Memory B cell (primary cell): ENCODE measurements at places on chromosomes 3 and 15.

DNA sequence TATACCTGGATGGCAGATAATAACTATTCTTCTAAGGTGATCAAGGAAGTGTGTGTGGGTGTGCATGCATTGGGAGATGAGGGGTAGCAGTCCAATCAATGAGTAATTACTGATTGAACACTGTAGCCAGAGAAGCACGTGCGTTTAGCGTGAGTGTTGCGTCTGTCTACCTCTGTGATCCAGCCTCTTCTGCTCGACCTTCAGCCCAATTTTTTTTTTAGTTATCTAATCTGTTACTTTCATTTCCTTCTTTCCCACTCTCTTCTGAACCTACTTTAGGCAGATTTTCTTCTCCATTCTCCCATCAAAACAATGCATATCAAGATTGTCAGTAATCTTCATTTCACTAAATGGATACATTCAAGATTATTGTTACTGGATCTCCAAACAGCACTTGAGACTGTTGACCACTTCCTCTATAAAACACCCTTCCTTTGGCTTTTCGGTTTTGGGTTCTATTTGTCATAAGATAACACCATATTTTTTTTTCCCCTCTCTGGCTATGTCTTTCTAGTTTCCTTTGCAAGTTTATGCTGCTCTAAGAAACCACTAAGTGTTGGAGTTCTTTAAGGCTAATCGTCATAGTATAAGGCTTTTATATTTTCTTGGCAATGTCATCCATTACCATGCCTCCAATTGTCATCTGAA is 41.0 kb downstream of the MCTP2 start:
- H3K36me3 ChIP-seq: peaks cover 3% of the 10 kb centered on the region
- no peak overlapping the region for H3K4me3 ChIP-seq
- H3K27me3 ChIP-seq: no peaks in the 10 kb centered on the region
- no peak for DNase-seq

- peaks cover 45% of the 10 kb centered on the region for H3K4me1 ChIP-seq
- peak overlapping the region; percentile 30 for H3K4me3 ChIP-seq
- H3K27ac ChIP-seq: peak overlapping the region; percentile 45
- no peaks in the 10 kb centered on the region for H3K27me3 ChIP-seq
Observed at GRCh38 chr3:33062866-33063265, 34.1 kb downstream of the GLB1 start.

DNA sequence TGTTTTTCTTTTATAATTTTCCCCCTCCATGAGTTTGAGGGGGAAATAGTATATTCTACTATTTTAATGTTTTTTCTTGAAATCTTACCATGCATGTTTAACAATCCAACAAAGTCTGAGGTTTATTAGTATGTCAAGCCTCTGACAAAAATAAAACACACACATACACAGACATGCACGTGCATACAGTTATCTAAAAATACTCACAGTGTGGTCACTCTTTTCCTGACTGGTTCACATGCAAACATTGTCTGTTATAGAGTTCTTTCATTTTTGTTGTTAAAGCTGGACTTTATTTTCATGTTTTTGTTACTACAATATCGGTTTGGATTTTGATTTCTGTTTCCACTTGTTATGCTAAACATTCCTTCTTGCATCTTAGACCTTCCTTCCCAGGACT is 236.6 kb downstream of the MFSD1 start:
- H3K4me1 ChIP-seq: no peaks in the 10 kb centered on the region
- H3K27me3 ChIP-seq: no peaks in the 10 kb centered on the region
- H3K27ac ChIP-seq: no peak overlapping the region
- no peaks in the 10 kb centered on the region for H3K36me3 ChIP-seq

GRCh38 chr3:30449290-30449632 is 157.1 kb upstream of the TGFBR2 start:
- H3K27me3 ChIP-seq: no peaks in the 10 kb centered on the region
- H3K4me1 ChIP-seq: peaks cover 2% of the 10 kb centered on the region
- H3K36me3 ChIP-seq: peaks cover 2% of the 10 kb centered on the region
- H3K27ac ChIP-seq: no peak overlapping the region
- H3K4me3 ChIP-seq: no peak overlapping the region

DNA sequence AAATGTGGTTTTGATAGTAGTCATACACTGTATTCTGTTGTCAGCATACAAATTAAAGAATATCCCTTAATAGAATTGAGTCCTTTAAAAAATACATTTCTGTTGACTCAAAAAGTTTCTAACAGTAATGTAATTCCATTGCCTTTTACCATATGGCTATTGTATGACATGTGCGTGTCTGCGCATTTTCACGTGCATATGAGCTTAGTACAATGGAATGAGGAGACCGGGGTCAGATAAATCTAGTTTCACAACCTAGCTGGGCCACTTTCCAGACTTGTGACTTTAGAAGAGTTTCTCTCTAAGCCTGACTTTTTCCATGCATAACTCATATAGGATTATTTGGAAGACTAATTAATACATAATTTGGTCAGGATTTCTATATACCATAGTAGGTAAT is 38.7 kb downstream of the ZBTB38 start:
- no peak for DNase-seq
- no peak overlapping the region for H3K4me3 ChIP-seq
- H3K36me3 ChIP-seq: peaks cover 24% of the 10 kb centered on the region
- peaks cover 40% of the 10 kb centered on the region for H3K4me1 ChIP-seq

DNA sequence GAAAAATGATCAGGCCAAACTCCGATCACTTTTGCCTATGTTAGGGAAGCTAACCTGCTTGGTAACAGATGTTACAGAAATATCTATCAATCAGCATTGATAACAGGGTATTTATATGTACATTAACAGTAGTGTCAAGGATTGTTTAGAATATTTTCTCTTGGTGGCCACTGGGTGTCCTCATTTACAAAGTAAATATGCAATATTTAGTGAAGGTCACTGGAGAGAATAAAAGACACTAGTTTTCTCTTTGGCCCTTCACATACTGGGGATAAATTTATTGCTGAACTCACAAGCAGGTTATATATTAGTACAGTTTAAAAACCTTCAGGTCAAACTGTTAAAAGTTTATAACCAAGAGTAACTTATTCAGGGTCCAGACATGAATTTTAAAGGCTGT is 69.0 kb downstream of the TIGIT start:
- H3K27ac ChIP-seq: peak overlapping the region; percentile 61
- no peaks in the 10 kb centered on the region for H3K27me3 ChIP-seq
- H3K4me3 ChIP-seq: no peak overlapping the region
- peaks cover 12% of the 10 kb centered on the region for H3K36me3 ChIP-seq
- DNase-seq: no peak

GRCh38 chr3:191753196-191753595 is 292.2 kb downstream of the PYDC2 start:
- DNase-seq: no peak
- no peaks in the 10 kb centered on the region for H3K36me3 ChIP-seq
- H3K27me3 ChIP-seq: peaks cover 2% of the 10 kb centered on the region
- no peak overlapping the region for H3K4me3 ChIP-seq
- no peaks in the 10 kb centered on the region for H3K4me1 ChIP-seq
- no peak overlapping the region for H3K27ac ChIP-seq

GRCh38 chr3:128464188-128464587 is 2.5 kb downstream of the DNAJB8 start:
- peaks cover 29% of the 10 kb centered on the region for H3K27me3 ChIP-seq
- H3K27ac ChIP-seq: no peak overlapping the region
- H3K4me3 ChIP-seq: no peak overlapping the region
- no peaks in the 10 kb centered on the region for H3K36me3 ChIP-seq

- H3K4me3 ChIP-seq: no peak overlapping the region
- no peaks in the 10 kb centered on the region for H3K27me3 ChIP-seq
- DNase-seq: no peak
- H3K36me3 ChIP-seq: peaks cover 2% of the 10 kb centered on the region
- H3K27ac ChIP-seq: no peak overlapping the region
Observed at GRCh38 chr3:146375219-146375618, 94.1 kb downstream of the PLSCR2 start.

DNA sequence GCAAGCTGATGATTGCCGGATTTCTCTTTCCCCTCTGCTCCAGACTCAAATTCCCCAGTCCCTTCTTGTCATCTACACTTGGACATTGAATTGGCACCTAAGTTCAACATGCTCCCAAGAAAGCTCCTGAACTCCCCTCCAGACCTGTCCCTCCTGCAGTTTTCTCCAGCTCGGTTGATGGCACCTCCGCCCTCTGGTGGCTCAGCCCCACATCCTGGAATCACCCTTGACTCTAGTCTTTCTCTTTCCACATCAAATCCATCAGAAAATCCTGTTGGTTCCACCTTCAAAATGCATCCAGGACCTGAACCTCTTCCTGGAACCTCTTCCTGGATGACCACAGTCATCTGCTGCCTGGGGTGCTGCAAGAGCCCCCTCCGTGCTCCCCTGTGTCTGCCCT is 60.1 kb downstream of the RASGRF1 start:
- no peak for DNase-seq
- H3K27ac ChIP-seq: no peak overlapping the region
- H3K27me3 ChIP-seq: no peaks in the 10 kb centered on the region
- no peaks in the 10 kb centered on the region for H3K36me3 ChIP-seq
- H3K4me3 ChIP-seq: no peak overlapping the region

DNA sequence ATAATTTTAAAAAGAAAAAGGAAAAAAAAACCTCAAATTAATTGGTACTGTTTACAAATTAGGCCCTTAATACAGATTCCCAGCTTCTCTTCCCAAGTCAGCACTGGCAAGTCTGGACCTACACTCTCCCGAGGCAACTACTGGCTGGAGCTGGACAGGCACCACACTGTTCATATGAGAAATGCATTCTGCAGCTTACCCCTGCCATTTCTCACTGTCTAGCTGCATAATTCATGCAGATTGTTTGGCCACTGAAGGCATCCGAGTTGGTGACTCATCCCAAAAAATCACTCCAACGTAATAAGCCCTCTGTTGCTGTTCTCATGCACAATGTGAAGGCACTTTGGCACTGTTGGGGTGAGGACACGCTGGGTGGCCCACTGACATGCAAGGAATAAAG is 45.3 kb downstream of the ROPN1B start:
- H3K4me1 ChIP-seq: no peaks in the 10 kb centered on the region
- no peaks in the 10 kb centered on the region for H3K27me3 ChIP-seq
- no peak for DNase-seq
- no peak overlapping the region for H3K4me3 ChIP-seq
- no peak overlapping the region for H3K27ac ChIP-seq

DNA sequence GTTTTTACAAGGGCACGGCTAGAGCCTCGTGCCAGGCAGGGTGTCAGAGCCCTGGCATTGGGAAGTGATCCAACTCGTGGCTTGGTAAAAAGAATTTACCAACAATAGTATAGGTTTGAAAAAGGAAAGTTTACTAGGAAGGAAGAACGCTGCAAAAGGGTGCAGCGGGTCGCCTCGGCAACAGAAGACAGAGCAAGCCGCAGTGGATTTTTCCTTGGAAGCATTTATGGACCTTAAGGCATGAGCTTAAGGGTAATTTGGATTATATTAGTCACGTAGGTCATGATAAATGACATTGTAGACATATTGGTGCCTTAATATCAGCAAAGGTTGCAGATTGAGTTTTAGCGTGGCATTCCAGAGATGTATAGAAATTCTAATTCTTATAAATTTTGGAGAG is 163.4 kb upstream of the PPP2R3A start:
- H3K4me1 ChIP-seq: no peaks in the 10 kb centered on the region
- DNase-seq: no peak
- no peak overlapping the region for H3K27ac ChIP-seq
- H3K27me3 ChIP-seq: peaks cover 11% of the 10 kb centered on the region
- no peak overlapping the region for H3K4me3 ChIP-seq

GRCh38 chr3:33659856-33660434 is 58.1 kb downstream of the CLASP2 start:
- no peaks in the 10 kb centered on the region for H3K27me3 ChIP-seq
- DNase-seq: no peak
- peaks cover 15% of the 10 kb centered on the region for H3K4me1 ChIP-seq
- peak overlapping the region; percentile 4 for H3K27ac ChIP-seq

DNA sequence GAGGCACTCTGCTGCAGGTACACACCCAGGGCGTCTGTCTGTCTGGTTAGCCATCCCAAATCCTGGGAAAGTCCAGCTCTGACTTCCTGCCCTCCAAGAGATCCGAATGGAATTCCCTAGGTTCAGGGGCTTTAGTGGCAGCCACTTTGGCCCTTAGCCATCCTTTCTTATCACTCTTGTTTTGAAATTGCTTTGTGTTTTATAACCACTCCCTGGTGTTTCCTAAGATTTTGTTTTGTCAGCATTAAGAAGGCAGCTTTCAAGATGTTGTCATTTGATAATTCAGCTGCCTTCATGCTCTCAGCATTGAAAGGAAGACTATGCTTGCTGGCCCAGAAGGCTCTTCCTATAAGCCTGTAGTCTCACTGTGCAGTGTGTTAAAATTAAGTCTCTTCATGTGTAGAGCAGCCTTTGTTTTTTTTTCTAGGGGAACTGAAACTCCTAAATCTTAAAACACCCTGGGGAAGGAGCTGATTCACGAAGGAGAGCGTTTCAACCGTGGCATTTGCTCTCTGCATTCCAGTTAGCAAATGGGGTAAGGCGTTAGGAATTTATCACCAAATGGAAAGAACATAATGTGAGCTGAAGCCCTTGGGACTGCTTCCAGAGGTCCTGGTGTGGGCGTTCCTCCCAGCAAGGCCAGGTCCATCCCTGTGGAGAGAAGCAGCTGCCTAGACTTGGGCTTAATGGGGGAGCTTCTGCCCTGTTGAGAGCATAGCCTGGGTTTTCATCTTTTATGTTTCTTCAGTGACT is 14.2 kb upstream of the CLEC3B start:
- no peak overlapping the region for H3K4me3 ChIP-seq
- no peaks in the 10 kb centered on the region for H3K27me3 ChIP-seq
- H3K27ac ChIP-seq: peak overlapping the region; percentile 81
- peaks cover 32% of the 10 kb centered on the region for H3K36me3 ChIP-seq
- DNase-seq: no peak

- no peak overlapping the region for H3K27ac ChIP-seq
- DNase-seq: no peak
- H3K36me3 ChIP-seq: peaks cover 5% of the 10 kb centered on the region
- no peak overlapping the region for H3K4me3 ChIP-seq
- H3K4me1 ChIP-seq: peaks cover 12% of the 10 kb centered on the region
Observed at GRCh38 chr3:177058648-177059047, 138.6 kb downstream of the TBL1XR1 start.

DNA sequence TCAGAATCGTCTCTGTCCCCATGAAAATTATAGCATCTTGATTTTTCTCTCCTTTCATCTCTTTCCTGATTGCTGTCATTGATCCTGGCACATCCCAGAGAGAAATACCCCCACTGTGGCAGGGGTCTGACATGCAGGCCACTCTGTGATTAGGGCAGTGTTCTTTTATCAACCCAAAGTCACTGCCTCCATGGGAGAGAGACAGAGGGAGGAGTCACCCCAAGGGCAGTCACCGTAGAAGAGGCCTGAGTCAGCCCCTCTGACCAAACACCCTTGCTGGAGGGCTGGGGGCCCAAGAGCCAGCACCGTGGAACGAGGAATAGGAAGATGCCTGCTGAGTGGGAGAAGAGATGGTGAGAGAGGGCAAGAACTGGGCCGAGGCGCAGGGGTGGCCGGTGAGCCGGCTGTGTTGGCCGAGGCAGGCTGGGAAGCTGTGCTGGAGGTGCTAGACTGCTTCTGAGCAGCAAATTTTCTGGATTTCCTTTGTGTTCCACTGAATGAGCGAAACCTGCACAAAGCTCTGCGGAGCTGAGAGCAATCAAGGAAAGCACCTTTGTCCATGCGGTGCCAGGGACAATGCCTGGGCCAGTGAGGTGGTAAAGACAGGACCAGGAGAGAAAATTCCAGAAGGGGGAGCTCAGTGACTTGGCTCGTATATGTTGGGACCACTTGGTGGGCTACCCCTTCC is 103.8 kb downstream of the ADCY5 start:
- H3K4me3 ChIP-seq: no peak overlapping the region
- no peaks in the 10 kb centered on the region for H3K4me1 ChIP-seq
- no peaks in the 10 kb centered on the region for H3K36me3 ChIP-seq
- no peak for DNase-seq
- no peak overlapping the region for H3K27ac ChIP-seq
- peaks cover 25% of the 10 kb centered on the region for H3K27me3 ChIP-seq

- H3K36me3 ChIP-seq: no peaks in the 10 kb centered on the region
- DNase-seq: no peak
Observed at GRCh38 chr15:81532001-81532400, 158.0 kb upstream of the TMC3 start.
